AG04450 (cell line): ENCODE measurements at places on chromosomes 4 and X.

DNA sequence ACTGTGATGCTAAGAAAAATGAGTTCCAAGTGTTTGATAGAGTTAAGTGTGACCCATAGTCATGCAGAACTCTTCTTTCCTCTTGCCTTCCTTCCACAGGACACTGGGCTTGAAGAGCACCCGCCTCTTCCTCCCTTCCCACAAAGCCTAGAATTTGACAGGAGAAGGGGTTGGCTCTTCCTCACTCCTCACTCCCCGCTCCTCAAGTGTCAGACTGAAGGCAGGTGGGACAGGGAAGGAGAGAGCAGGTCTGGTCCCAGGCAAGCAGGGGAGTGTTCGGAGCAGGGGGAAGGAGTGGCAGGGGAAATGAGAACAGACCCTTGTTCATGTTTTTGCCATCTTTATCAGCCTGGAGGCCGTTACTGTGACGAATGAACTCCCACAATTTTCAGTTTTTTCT is 10.7 kb downstream of the MAGED2 start:
- no peak for DNase-seq

- DNase-seq = no peak
Measured at GRCh38 chr4:153464068-153464467, 2.1 kb upstream of the TMEM131L start.

GRCh38 chrX:20664774-20665173 is 398.1 kb upstream of the RPS6KA3 start:
- no peak for DNase-seq

DNA sequence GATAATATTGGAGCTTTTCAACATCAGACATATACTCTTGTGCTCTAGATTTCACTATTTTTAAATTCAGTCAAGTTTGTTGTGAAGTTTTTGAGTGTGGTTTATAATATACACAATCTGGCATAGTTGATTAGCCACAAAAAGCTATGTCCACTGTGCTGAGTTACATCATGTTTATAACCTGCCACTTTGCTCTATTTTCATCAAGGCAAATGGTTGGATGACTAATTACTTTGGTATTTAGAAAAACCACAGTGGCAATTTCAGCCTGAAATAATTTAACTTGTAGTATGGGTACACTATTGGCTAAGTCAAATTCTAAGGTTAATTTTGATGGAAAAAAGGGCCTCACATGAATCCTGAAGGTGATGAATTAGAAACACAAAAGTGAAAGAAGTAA is 262.6 kb downstream of the C4orf33 start:
- DNase-seq = no peak

- DNase-seq = no peak
Measured at GRCh38 chrX:48472851-48473703, 2.9 kb upstream of the FTSJ1 start.

- DNase-seq = no peak
Measured at GRCh38 chr4:25914670-25915352, 791 bp downstream of the SMIM20 start.

DNA sequence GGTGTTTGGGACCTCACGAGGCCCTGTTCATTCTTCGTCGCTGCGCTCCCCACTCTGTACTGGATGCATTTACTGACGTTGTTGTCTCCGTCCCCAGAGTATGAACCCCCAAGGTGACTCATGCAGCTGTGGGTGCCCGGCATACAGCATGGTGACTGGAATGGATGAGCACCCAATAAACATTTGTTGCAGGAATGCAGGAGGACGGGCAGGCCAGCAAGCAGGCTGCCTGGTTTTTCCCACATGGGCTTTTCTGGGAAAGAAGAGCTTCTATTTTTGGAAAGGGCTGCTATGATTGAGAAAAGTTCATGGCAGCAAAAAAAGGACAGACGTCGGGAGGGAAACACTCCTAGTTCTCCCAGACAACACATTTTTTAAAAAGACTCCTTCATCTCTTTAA is 893 bp upstream of the SOD3 start:
- DNase-seq = no peak

- no peak for DNase-seq
Measured at GRCh38 chr4:148487181-148487580, 45.0 kb upstream of the NR3C2 start.

DNA sequence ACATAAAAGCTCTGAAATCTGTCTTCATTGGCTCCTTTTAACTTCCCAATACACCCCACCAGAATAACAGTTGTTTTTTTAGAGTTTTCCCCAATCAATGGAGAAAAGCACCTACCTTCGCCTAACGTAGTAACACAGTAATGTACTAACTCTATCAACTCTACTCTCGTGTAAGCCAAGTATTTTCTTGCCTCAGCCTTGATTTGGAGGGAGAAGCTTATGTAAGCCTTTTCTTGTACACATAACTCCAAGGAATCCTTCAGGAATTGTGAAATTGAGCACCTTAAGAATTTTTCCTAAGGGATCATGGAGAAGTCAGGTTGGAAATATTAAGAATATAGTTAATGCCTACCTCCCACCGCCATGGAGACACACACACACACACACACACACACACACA is 181.2 kb downstream of the RAPGEF2 start:
- no peak for DNase-seq

- DNase-seq = no peak
Measured at GRCh38 chr4:97153042-97153441, 990.2 kb downstream of the STPG2 start.

- no peak for DNase-seq
Measured at GRCh38 chrX:139639253-139639652, 68.7 kb downstream of the MCF2 start.

- DNase-seq = no peak
Measured at GRCh38 chrX:154308108-154308946, 12.7 kb downstream of the TKTL1 start.

DNA sequence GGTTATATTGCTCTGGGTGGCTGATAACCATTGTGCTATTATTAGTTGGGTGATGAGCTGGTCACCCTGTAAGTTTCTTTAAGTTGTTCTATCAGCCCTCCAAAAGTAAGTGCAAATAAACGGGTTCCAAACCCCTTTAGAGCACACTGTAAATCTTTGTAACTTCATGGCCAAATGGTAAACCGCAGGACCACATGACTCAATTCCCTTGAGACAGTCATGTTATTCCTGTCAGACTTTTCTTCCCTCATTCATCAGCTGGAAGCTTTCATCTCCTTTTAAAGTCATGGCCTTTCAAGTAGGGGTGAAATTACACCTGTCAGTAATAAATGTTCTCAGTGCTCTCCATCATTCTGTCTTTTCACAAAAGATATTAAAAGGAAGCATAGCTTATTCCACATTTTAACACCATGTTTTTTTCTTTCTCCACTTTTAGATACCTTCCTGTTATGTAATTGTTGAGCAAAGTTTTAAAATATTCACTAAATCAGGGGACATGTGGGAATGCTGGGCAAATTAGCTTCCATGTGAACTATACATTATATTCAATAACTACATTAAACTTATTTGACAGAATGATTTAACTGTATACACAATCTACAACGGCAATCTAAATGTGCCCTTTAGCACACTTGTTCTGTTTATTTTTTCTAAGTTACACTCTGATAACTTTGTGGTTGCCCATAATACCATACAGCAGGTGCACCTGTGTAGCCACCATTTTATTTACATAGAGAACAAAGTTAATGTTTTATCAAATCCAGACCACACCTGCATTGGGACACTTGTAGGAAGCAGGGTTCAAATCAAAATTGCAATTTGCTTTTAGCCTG is 275.5 kb downstream of the CFAP299 start:
- DNase-seq = peak; percentile 7

GRCh38 chr4:149265645-149266044 is 550.0 kb downstream of the IQCM start:
- no peak for DNase-seq

DNA sequence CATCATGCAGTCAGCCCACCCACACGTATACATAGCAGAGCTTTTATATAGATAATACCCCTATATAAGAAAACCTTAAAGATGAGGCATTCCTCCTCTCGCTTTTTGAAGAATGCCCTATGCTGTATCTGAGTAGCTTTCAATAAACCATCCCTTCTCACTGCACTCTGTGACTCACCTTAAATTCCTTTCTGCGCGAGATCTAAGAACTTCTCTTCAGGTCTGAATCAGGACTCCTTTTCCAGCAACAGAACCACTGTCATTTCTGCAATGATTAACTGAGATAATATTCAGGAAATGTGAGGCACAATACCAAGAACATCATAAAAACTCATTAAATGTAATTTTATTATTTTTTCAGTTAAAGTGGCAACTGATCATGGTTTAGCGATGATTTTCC is 76.4 kb upstream of the DCLK2 start:
- no peak for DNase-seq

DNA sequence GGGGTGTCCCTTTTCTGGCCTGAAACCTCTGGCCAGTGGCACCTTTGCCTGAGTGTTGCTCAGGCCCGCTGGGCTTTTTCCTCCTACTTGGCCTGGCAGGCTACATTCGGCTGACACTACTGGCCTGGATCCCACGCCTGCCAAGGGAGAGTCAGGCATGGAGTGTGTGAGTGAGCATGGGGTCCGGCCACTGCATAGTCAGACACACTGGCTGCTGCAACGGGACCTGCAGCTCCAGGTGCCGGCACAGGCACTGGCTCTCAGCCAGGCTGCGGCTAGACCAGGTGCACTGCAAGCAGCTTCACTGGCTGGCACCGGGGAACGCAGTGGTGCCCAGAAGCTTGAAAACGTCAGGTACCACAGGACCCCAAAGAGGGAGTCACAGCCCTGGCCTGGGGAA is 434.9 kb downstream of the ARHGAP24 start:
- DNase-seq = no peak

DNA sequence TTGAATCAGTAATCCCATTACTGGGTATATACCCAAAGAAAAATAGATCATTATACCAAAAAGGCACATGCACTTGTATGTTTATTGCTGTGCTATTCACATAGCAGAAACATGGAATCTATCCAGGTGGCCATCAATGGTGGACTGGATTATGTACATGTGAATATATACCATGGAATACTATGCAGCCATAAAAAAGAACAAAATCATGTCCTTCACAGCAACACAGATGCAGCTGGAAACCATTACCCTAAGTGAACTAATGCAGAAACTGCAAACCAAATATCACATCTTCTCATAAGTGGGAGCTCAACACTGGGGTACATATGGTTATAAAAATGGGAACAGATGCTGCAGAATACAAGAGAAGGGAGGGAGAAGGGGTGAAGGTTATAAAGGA is 110.7 kb downstream of the ABCB7 start:
- no peak for DNase-seq

GRCh38 chr4:145289403-145290076 is 109.2 kb upstream of the OTUD4 start:
- DNase-seq = no peak

DNA sequence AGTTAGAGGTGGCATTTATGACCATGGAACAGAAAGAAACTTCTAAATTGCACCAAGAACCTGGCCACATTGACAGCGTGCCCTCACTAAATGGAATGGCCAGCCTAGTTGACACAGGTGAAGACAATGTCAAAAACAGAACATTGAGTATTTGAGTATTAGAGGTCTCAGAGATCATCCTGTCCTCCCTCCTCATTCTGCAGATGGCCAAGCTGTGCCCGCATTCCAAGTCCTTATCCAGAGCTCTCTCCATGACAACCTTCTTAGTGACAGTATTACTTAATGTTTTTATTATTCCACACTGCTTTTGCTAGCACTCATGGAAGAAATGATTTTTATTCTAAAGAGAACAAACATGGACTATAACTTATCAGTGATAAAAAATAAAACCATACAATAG is 9.9 kb upstream of the CCDC110 start:
- DNase-seq = no peak

DNA sequence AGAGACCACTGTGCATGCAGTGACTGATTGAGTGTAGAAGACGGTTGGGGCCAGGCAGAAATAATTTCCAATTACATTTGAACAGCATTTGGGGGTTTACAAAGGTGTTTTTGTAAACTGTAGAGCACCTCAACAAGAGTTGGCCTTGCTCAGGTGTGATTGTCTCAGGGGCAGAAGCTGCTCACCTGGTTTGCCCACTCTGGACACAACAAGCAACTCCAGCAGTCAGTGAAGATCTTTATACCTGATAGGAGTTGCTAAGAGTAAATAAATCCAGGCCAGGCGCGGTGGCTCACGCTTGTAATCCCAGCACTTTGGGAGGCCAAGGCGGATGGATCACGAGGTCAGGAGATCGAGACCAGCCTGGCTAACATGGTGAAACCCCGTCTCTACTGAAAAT is 221.3 kb downstream of the RAB28 start:
- no peak for DNase-seq

DNA sequence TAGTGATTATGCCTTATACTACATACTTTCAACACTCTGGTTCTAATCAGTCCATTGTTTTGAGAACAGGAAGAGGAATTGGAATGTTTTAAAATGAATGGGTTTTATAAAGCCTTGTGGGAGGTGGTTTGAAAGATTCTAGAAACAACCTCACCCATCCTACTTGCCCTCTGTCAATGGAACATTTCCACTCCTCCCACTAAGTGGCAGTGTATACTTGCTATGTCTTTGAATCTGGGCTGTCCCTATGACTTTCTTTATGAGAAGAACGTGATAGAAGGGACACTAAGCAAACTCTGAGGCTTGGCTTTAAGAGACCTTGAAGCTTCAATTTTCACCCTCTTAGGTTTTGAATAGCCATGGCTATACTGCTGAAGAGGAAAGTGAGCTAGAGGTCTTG is 611.2 kb downstream of the PPP4R3C start:
- DNase-seq = no peak

GRCh38 chr4:127055357-127055756 is 577.4 kb upstream of the INTU start:
- peak; percentile 16 for DNase-seq

- DNase-seq = no peak
Measured at GRCh38 chrX:150164971-150165600, 198.0 kb upstream of the MAMLD1 start.

DNA sequence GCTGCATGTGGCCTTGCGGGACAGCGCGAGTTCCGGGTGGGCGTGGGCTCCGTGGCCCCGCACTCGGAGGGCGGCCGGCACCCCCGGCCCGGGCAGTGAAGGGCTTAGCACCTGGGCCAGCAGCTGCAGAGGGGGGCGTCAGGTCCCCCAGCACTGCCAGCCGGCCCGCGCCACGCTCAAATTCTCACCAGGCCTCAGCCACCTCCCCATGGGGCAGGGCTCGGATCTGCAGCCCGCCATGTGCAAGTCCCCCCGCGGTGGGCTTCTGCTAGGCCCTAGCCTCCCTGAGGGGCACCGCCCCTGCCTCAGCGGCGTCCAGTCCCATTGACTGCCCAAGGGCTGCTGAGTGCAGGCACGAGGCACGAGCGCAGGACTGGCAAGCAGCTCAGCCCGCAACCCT is 2.6 kb upstream of the MCUB start:
- DNase-seq = no peak

DNA sequence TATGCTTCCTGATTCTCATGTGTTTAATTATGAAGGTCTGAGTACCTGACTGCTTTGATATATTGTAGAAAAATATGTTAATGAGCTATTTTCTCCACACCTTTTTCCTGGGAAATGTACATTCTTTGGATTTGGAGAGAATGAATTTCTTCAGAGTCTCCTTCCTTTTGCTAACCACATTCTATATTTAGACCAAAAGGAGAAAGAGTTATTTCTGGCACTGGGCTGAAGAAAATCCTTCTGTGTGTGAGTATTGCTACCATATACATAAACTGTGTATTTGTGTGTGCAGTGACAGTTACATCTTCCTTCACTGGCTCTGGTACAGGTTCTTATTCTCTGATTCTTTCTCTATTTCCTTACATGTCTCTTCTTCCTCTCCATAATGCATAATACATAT is 44.5 kb upstream of the PGRMC2 start:
- no peak for DNase-seq
